ENCODE measurements at places on chromosomes 5 and 9.

DNA sequence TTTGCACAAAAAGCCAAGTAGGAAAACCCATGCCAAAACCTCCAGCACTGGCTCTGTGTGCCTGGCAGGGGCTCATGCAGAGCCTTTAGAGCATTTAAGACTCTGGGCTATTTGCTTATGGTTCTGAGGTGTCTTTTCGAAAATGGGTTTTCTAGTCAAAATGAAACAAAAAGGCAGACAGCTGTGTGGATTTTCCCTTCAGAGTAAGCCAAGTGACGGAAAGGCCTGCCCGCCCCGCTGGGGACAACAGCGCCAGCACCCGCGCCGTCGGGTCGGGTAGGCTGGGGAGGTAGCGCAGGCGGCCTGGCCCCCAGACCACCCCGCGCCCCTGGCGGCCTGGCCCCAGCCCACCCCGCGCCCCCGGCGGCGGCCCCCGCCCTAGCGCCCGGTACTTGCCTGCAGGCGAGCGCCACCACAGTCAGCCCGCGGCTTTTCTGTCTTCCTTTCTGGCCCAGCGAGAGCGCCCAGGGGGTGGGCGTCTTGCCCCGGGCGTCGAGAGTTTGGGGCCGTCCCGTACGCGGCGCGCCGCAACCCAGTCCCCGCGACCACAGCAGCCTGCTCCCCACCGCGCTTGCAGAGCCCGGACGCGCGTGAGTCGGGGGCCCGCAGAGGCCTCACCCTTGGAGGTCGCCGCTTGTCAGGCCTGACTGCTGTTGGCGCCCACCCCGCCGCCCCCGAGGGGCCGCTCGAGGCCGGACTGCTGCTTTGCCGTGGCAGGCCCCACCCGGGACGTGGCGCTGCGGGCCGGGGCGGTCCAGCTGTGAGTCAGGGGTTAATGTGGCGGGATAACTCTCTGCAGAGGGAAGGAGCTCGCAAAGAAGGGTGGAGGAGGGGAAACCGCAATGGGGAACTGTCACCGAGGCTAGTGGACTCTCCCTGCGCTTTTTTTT, at the start of gene TICAM2:
TSS of gene TICAM2 (minus strand) at position 779 of the 890 bp plus-strand sequence. CDS start 21,223 bp downstream, outside the sequence.
- peak; percentile 86 for DNase-seq

DNA sequence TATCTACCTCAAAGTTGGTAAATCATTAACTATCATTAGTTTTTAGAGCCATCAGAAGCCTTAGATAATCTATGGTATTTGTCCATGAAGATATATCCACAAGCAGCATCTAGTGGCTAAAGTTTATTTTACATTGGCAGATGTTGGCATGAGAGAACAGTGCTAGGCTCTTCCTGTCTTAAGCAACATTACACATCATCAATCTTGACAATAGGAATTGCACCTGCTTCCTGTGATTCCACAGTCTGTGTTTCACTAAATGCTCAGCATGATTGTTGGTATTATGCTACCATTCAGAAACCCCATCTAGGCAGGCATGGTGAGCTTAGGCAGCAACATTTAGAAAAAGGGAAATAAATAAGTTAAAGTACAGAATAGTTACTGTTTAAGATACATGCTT, 246.6 kb downstream of the SLCO4C1 start:
- no peak for DNase-seq

DNA sequence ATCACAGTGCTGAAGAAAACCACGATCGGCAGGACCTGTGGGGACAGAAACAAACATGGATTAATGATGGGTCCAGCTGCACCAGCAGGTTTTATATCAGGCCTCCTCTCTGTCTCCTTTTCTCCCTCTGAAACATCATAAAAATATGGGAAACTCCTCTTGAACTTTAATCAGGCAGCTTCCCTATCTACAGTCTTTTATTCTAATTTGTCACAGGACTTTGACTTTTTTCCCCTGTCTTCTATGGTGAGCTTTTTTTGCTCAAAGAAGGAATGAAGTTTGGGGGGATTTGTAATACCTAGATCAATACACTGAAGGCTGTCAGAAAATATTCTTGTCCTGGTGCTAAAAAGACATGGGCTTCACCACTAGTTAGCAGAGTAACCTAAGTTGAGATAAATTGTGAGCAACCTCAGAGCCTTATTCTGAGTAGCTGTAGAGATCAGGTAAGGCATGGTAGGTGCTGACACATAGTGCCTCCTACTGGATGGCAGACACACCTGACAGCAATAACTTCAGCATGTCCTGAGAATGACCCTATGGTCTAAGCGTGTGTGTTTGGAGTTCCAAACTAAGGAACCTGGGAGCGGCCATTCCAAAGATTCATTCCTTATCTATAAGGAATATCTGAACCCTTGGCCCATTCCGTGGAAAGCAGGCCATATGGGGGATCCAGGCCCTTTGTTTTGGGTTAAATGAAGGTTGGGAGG, 46.2 kb downstream of the SLC28A3 start:
- no peak for DNase-seq

GRCh38 chr5:141850244-141850768, 27.9 kb downstream of the PCDH1 start:
- DNase-seq = no peak

- no peak for DNase-seq
These were observed 10.6 kb downstream of the FOXD1 start for GRCh38 chr5:73437777-73438644.

DNA sequence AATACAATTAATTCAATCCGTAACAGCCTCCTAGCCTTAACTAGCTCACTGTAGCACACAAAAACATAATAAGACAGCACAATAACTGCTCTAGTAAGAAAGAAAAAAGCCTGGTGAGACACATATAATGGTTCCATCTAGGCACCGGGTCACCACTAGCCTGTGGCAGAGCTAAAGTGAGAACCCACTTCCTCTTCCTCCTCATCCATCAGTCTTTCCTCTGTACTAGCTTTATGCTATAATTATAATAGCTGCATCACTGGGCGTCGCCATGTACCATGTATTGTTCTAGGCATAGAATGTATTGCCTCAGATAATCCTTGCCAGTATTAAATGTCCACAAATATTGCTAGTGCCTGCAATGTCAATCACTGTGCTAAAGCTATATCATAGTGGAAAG, 23.1 kb downstream of the ADRB2 start:
- no peak for DNase-seq

DNA sequence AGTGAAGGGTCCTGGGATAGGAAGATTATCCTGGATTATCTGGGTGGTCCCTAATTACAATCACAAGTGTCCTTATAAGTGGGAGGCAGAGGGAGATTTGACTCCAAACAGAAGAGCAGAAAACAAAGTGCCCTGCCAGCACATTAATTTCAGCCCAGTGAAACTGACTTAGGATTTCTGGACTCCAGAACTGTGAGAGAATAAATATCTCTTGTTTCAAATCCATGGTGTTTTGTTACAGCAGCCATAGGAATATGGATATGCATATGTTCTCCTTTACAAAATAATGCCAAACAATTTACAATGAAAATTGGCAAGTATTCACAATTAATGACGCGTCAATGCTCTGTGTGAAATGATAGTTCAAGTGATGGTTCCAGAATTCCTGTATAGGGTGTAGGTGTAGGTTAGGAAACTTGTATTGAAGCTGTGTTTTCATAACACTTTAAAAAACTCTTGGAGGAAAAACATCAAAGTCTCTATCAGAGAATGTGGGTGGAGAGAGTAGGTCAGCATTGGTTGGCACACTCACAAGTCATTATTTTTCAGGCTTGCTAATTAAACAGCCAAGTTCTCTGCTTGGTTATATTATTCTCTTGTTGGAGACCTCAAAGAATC, 19.9 kb upstream of the PLPP1 start:
- DNase-seq = no peak

DNA sequence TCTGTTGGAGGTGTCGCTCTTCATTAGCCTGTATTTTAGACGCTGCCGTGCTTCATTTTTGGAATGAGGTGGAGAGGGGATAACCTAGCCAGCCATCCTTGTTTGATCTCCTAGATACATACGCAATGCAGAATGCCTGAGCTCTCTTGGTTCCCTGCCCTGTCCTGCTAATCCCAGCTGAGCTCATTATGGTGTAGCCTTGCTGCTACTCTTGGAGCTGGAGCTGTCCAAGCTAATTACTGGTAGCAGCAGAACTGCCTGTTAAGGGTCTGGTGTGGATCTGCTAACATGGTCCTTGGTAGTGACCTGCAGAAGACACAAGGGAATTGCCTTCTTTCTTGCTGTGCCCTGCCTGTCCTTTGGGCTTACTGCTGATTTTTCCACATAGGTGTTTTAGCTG, 207.9 kb downstream of the CNTLN start:
- peak; percentile 18 for DNase-seq

- DNase-seq = no peak
These were observed 53.6 kb downstream of the RXRA start for GRCh38 chr9:134379831-134380365.

GRCh38 chr5:36740259-36740898, 134.0 kb downstream of the SLC1A3 start:
- DNase-seq = peak; percentile 59

DNA sequence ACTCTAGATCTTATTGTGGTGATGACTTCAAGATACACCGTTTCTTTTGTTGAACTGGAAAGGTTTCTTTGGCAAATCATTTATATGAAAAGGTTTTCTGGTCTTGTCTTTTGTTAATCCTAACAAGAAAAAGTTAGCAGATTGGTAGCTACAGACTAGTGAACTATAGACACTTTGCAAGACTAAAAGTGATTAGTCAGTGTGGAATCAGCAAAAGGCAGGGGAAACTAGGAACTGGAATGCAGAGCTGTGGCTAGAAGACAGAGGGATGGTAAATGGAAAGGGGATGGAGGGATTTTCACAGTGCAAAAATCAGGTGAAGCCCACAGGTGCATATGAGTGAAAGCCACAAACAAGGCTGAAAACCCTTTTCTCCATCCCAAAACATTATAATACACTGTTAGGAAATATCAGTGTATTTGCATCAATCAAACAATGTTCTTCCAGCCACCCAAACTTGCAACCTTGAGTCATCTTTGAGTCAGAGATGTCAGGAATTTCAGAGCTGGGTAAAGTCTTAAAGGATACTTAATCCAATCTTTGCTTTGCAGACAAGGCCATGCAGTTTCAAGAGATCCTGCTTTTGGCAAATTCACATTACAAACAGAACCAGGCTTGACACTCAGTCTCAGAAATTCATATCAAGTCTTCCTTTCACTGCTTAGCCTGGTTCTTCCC, 52.7 kb downstream of the PLK2 start:
- no peak for DNase-seq

- DNase-seq = peak; percentile 42
These were observed 46.2 kb downstream of the PCA3 start for GRCh38 chr9:76810377-76810957.

- no peak for DNase-seq
These were observed 75.9 kb upstream of the DAB2 start for GRCh38 chr5:39500551-39501175.

GRCh38 chr5:6731465-6732237, 18.4 kb downstream of the TENT4A start:
- DNase-seq = no peak

DNA sequence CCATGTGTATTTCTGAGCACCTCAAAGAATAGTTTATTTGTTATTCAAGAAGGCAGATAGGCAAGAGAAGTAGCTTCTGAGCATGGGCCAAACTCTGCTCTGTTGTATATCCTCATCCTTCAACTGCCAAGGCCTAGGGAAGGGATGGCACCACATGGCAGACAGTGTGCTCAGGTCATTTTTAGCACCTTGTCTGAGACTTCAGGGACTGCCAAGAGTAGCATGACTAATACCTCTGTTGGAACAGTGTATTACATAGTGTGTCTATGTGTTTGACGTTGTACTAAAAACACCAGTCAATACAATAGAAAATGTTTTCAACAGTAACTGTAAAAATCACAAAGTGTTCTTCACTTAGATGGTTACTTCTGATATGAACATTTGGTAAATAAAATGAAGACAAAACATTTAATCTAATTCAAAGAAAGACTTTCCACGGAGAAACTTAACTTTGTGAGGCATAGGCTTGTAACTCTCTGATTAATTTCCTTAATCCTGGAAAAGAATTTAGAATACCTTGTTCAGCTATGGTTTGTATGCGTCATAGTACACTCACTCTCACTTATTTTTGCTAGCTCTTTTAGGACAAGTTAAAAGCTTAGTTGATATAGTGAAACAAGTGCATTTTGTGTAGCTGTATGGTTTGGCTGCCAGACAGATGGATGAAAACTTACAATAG, 318.4 kb upstream of the RIOK2 start:
- no peak for DNase-seq

DNA sequence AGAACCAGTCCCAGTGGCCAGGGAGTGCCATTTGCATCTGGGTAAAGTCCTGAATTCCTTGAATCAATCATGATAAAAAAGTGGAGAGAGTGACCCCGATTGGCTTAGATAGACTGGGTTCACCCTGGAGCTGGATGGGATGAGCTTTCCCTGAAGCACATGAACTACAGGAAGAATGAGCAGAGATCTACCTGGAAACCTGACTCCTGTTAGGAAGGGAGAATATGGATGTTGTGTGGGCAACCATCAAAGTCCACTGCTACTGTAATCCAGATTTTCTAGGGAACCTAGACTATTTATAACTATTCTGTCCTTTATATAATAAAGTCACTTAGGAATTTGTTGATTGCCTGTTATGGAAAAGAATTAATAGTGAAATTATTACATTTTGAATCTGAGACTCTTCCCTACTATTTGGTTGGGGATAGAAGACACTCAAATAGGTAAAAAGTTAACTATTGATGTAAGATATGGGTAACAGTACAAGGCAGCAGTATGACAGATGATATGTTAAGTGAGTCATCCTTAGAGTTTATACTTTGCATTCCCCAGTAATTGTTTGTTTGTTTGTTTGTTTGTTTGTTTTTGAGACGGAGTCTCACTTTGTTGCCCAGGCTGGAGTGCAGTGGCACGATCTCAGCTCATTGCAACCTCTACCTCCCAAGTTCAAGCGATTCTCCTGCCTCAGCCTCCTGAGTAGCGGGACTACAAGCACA, 17.9 kb downstream of the CYSTM1 start:
- no peak for DNase-seq

DNA sequence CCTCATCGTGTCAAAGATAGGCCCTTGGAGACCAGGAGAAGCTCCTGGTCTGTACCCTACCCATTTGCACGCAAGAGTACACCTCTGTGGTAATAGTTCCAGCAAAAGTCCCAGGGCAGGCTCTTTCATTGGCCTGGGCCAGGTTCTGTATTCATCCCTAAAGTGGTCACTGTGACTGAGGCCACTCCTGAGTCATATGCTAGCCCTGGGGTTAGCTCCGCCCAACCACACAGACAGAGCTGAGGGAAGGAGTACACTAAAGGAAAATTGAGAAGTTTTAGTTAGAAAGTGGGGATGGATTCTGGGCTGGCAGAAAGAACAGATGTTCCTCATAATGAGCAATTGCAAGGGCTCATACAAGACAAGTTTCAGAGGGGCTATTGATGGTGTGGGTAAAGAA, 206.7 kb downstream of the ARHGAP26 start:
- DNase-seq = no peak

- DNase-seq = peak; percentile 68
These were observed 115.9 kb downstream of the RGS3 start for GRCh38 chr9:113579283-113580040.

Measured in right hindlimb (tissue), 1 donor.